Uterus (tissue), 4 donors: ENCODE measurements at places on chromosomes 13 and 19.

GRCh38 chr19:58558066-58558622 is at the start of gene UBE2M:
Gene UBE2M, minus strand, starts transcription at chr19:58558611. Its CDS starts 230 bp downstream, at chr19:58558381.
- DNase-seq, result peak; percentile 68

DNA sequence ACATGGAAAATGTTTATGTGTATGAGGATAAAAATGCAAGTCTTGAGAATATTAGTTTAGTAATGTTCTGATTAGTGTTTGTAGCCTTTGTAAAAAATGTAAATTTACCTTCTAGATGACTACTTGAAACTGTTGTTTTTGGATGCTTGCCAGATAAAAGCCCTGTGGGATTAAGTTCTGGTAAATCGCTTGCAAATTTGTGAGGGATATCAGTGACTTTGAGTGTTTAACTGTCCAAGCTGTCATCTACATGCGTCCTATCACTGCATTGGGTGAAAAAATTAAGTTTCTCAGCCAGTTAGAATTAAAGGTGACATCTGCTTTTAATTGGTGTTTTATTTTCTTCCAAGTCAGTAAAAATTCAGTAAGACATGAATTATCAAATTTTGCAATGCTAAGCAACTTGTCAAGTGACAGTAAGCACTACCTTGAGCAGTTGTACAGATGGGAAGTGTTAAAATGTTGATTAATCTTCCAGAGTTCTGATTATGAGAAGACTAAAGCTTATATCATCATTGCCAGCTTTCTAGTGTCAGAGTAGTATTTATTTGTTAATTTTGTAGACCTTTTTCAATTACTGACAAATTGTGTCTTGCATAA is 88.0 kb downstream of the PCCA start:
- no peak for DNase-seq

DNA sequence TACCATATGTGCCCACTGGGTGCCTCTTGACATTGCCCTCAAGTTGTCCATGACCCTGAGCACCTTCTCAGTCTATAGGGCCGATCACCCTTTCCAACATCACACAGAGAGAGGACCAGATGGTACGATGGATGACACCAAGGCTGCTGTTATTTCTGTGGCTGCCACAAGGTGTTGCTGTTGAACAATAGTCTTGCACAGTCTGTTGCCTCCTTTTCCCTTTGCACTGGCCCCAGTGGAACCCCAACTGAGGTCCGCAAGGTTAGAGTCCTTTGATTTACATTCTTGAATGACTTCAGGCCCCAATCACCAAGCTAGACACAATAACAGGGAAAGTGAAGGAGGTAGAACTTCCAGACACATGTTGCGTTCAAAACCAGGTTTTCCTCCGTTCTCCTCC is 52.0 kb downstream of the TINCR start:
- no peak for DNase-seq

- DNase-seq, result no peak
Observed at GRCh38 chr19:19256072-19256969, 16.8 kb downstream of the TM6SF2 start.

DNA sequence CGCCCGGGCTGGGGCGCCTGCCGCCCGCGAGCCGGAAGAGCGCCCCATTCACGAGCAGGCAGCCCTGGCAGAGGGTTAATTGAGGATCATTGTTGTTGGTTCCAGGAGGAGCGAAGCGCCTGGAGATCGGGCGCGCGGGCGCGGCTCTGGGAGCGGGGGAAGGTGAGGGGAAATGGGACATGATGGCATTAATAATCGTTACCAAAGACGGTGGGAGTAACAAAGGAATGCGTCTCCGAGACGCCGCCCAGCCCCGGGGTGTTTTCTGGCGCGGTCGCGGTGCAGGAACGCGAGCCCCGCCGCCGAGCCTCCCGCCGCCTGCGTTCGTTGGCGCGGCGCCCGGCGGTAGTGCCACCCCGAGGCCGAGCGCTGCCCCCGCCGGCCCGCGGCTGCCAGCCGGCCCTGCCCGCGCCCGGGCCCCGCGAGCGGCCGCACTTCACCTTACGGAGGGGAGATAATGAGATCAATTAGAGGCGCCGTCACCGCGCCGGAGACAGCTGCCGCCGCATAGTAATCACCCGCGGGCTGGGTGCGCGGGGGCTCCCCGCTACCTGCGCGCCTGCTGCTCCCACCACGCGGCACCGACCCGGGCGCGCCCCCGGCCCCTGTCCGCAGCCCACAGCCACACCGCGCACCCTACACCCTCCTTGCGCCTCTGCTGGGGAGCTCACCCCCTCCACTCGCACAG is 2.8 kb downstream of the ZNF536 start:
- no peak for DNase-seq

DNA sequence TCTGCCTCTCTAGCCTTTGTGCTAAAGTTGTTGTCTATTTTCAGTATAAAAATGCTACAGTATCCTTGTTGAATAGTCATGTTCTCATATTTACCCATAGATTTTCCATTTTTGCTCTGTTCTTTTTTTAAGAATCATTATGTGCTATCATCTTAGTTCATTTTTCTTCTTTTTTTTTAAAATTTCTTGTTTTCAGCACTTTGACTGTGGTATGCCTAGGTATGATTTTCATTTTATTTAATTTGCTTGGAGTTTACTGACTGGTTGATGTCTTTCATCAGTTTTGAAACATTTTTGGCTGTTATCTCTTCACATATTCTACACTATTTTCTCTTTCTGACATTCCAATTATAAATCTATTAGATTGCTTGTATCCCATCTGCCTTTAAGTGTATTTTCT is 192.9 kb downstream of the PDS5B start:
- no peak for DNase-seq

DNA sequence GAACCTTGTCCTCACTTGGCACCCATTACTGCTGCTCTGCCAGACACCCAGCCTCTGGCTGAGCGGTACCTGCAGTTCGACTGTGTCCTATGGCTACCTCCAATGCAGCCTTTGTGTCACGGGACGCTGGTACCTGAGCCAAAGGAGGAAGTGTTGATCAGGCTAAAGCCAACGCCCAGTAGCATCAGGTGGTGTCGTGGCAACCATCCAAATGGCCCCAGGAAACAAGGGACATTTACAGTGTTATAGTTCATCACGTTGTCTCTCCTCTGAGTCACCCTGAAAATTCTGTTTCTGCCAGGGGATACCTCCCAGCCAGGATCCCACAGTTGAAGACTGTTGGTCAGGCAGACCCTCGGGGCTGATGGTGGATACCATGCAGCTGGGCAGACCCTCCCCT is 10.1 kb downstream of the RHPN2 start:
- no peak for DNase-seq

GRCh38 chr19:38692458-38693379 is 45.3 kb downstream of the ACTN4 start:
- DNase-seq, result no peak

DNA sequence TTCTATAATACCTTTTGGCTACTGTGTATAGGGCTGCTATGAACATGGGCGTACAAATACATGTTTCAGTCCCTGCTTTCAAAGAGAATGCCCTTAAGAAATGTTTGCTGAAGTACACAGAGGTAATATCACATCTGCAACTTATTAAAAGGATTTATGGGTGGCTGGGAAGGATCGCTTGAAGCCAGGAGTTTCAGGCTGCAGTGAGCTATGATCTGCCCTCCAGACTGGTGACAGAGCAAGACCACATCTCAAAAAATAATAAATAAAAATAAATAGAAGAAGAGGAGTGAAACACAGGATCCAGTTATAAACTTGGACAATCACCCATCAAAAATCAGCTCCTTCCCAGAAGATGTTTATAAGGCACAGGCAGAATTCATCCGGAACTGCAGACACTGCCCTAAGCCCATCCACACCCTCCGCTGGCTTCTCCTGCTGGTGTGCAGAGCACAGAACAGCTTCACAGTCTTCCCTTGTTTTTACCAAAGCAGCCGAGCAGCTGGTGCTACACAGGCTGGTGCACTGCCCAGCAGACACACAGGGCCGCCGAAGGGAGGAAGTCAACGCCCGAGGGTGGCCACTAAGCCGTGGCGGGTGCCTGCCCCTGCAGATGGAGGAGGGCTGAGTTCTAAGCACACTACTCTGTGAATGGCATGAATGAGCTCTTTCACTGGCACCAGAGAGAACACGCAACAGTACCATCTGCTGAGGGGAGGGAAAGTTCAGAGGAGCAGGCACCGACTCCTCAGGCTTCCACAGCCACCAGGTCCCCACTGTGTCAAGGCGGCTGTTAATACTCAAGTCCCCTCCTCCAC is 44.0 kb downstream of the BRD4 start:
- no peak for DNase-seq

GRCh38 chr13:88592105-88592504 is 920.9 kb downstream of the SLITRK5 start:
- DNase-seq, result no peak

DNA sequence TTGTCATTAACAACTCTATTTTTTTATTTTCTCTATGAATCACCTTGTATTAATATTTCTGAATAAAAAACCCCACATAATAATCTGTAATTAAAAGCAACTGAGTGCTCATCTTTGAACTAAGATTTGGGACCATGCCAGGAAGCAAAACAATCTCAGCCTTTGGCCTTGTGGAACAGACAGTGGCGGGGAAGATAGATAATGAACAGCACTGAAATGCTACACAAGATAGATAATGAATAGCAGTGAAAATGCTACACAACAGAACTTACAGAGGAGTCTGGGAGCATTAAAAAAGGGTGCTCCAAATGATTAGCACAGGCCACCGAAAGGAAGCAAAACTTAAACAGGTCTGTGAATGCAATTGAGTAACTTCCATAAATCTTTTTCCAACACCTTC is 134.9 kb downstream of the GPC5 start:
- no peak for DNase-seq

DNA sequence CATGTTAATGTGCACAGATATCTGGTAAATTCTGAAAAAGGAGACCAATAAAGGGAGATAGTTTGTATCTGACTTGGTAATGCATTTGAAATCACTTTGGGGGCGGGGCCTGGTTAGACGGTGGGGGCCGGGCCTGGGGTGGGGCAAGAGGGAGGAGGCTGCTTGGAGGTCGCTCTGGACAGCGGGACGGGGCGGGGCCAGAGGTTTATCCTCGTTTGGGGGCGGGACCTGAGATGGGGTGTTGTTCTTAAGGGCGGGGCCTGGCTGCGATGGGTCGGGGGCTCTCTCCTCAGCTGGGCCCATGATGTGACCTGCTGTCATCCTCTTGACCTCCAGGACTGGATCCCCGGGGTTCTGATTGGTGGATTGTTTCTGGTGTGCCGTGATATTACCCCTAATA is 4.9 kb upstream of the ZNF808 start:
- no peak for DNase-seq

DNA sequence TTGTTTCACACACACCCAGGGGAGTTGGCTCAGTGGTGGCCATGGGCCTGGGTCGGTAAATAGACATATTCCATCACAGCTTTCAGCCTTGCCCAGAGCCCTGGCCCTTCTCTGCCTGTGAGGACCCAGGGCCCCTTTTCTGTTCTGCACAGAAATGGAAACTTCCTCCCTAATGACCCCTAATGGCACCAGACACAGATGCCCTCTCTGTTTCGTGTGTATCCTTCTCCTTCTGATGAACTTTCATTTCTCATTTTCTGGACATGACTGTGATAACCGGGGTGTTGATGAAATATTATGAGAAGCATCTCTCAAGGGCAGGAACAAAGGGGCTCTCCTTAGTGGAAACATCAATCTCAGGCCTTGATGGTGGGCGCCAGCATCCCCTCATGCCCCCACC is 12.8 kb downstream of the LILRA1 start:
- DNase-seq, result no peak

DNA sequence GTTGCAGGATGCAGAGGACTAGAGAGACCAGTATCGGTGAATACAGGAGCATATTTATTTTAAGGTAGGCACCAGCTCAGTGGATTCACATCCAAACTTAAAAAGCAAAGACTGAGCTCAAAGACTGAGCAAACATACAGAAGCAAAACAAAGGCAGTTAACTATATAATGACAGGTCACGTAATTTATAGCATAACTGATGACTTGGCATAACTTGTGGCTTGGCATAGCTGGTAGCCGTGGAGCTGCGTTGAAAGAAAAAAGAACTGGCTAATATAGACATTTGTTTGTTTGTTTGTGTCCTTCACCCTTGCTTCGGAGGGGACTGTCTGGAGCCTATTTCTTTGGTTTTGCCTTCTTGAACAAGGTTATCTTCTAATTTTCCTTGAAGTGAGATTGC is 33.7 kb downstream of the ZNF493 start:
- DNase-seq, result no peak

GRCh38 chr19:42422901-42423461 is 4.2 kb downstream of the LIPE start:
- no peak for DNase-seq

- no peak for DNase-seq
Observed at GRCh38 chr13:31827707-31828106, 88.4 kb downstream of the RXFP2 start.

- no peak for DNase-seq
Observed at GRCh38 chr19:57334191-57334590, 13.9 kb downstream of the ZNF543 start.

- no peak for DNase-seq
Observed at GRCh38 chr19:14615623-14616022, 32.7 kb downstream of the CLEC17A start.

- peak; percentile 77 for DNase-seq
Observed at GRCh38 chr19:32675720-32676185, at the start of gene RGS9BP. Gene RGS9BP, plus strand, starts transcription at chr19:32675848. Its CDS starts 416 bp downstream, at chr19:32676264.
